Hematopoietic multipotent progenitor cell (in vitro differentiated cells): ENCODE measurements at places on chromosomes 2 and 18.

GRCh38 chr2:77336013-77336412, 186.2 kb downstream of the LRRTM4 start:
- no peak for DNase-seq

DNA sequence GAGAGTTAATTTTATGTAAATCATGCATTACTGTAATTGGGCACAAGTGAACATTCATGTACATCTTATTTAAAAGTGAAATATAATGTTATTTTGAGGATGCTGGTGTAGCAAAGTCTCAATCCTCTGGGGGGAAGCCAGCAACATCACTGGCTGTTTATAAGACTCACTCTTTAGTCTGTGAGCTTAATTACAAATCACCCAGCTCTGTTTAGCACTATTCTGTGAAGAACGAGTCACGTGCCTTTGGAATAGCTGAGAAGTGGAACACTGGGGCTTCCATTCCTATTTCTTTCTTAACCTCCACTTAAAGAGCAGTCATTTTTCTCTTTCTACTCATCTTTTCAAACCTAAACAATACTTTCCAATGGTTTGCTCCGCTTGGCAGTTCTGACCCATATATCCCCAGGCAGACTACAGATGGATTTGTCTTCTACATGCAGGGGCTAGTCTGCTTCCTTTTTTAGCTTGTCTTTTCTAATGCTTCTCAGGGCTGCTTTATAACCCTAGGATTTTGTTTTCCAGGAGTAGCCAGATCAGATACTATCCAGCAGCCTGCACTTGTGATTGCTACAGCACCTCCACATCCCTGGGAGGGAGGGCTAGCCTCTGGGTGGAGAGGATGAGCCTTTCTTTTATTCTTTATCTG, 95.3 kb upstream of the CAVIN2 start:
- no peak for DNase-seq

DNA sequence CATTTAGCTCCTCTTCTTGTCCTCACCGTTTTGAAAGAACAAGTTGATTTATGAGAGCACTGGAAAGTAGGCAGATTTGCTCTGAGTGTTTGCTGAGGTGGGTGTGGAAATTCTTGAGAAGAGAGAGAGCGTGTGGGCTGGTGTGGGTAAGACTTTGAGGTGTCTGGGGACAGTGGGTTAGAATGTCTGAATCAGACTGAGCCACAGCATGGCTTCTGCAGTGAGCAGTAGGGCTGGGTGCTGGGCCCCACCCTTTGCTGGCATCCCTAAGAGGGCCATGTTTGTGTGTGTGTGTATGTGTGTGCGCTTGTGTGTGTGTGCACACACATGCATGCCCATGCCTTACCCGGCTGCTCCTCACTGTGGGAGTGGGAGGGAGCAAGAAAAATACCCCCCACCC, 63.7 kb downstream of the COPS8 start:
- DNase-seq = no peak

DNA sequence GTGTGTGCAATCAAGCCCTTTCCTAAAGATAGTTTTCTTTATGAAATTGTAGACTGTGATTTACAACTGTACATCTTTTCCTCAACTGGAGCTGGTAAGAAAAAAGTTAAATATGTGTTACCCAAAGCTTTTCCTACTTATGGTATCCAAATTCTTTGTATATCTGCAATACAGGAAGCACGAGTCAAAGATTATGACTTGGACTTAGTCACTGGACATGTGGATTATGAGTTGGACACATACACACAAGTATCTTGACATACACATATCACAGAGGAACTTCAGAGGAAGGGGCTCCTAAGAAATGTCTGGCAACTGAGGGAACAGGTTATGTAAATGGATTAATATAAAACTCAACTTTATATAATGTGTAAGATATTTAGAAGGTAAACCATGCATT, 35.2 kb downstream of the PRELID3A start:
- no peak for DNase-seq

- DNase-seq = no peak
These were observed 63.9 kb upstream of the EML6 start for GRCh38 chr2:54659527-54659926.

DNA sequence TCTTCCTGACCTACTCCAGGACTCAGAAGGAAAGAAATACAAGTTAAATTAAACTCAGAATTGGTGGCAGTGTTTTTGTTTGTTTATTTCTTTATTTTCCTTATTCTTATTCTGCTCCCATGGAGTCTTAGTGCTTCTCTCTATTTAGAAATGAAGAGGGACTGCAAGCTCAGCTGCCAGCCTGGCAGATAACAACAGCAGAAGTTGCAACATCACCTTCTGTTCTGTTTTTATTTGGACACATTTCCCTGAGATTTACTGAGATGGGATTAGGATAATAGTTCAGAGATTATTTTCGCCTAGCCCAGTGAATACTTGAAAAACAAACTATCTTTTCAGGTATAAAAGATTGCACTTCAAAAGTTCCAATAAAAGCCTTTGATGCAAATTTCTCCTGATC, 70.4 kb upstream of the DTNA start:
- no peak for DNase-seq

- no peak for DNase-seq
These were observed 129.0 kb upstream of the ACVR2A start for GRCh38 chr2:147715807-147716206.

DNA sequence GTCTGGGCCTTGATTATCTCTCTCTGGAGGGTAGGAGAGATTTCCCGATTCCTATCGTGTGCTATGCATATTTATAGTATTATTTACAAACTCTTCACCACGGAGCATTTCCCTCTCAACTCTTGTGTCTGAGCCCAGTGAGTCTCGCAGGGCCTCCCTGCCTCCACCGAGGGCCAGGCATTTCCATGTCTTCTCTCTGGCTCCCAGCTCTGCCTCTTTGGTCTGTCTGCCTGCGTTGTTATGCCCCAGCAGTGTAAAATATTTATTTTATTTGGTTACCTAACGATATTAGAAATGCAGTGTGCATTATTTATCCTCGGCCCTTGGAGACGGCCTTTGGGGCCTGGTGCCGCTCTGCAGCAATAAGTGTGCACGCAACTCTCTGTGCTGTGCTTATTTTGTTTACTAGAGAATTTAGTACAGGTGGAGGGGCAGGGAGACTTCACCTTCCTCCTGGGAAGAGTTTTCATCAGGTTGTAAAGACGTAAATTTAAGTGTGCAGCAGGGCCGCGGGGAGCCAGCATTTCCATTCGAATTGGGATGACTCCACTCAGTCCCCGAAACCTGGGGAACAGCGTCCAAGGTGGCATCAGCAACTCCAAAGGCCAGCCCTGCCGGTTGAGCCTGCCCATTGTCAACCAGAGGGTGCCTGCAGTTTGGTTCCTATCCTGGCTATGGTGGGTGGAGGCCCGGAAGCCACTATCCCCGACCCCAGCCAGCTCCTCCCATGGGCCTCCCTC, 100.2 kb downstream of the PTGR3 start:
- no peak for DNase-seq

DNA sequence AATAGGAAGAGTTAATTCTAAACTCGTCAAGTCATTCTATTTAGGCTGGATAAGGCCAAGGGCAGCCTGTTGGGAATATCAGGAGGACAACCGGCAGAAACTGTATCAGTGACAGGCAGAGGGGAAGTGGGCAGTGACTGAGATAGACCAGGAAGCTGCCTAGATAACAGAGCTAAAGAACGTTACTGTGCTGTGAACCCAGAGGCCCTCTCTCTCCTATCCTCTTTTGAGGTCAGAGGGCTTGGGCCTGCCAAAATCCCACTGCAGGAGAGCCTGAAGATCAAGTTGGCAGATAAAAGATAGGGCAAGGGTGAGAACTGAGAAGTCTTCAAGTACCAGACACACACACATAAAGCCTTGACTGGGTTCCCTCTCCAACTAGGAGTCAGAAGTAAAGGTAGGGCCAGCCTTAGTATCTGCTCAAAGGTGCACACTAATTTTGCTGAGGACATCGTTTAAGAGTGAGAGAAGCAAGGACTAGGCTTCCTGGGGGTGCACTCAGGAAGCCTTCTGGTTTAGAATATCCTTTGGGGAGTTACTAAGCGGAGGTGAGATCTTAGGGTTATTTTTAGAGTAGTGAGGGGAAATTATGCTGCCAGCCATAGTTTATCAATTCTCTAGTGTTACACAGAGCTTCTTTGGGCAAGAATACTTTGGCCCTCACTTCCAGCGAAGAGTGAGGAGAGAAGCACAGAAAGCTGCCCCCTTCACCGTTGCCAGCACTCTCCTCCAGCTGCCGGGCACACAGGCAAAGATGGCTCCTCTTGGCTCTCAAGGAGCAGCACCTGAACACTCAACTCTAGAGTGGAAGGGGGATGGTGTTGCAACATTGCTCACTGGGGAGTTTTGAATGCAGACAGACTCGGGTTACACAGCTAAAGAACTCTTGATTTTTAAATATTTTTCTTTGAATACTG, 9.8 kb downstream of the CAVIN2 start:
- peak; percentile 35 for DNase-seq

DNA sequence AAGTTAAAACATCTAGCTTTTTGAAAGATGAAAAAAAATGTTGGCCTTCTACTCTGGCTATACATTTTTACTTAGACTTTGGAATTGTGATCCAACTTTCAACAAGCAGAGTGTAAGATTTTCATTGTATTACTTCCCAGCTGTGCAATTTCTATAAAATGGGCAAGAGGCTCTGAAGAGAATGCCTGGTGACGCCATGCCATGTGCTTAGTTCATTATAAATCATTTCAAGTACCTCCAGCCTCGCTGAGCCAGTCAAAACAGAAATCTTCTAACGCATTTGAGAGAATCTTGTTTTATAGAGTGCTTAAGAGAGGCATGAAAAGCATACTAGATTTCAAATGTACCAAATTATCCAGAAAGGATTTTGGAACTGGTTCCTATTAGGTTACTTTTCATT, 10.1 kb upstream of the STK17B start:
- no peak for DNase-seq

GRCh38 chr2:225272173-225272572, 127.3 kb upstream of the NYAP2 start:
- no peak for DNase-seq

DNA sequence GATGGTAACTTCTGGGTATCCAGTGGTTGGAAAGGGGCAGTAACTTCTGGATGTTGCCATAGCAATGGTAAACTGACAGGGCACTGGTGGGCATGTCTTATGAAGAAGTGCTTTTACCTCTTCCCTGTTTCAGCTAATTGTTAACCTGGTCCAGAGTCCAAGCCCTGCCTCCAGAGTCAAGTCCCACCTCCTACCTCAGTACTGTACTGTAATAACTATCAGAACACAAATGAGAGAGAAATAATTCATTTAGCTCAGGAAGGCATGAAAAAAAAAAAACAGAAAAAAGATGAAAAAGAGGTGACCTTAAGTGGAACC, 237.0 kb downstream of the ZNF804A start:
- no peak for DNase-seq

- DNase-seq = no peak
These were observed 9.5 kb upstream of the DUSP2 start for GRCh38 chr2:96154506-96155380.

DNA sequence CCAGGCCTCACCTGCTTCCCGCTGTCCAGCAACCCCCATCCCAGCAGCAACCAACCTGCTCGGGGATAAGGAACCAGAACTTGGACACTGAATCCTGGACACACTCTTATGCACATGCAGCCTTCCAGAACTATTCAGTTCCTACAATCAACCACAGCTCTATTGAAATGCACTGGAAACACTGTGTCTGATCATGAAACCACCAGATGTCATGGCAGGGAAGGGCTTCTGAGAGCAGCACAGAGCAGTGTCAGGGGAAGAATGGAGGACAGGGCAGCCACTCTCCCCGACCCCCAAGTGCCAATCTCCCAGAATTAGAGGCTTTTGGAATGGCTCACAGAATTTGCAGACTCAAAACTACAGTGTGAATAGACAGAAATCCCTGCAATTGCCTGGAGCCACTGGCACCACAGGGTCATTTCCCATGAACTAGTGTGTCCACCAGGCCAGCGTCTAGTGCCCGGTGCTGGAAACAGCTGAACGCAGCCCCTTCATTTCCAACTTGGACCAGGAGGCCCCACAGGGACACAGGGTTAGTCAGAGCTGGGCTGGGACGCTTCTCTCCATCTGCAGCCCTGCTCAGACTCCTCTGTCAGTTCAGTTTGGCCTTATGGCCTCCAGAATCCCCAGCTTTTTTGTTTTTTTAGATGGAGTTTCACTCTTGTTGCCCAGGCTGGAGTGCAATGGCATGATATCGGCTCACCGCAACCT, 25.5 kb downstream of the MRPL35 start:
- DNase-seq = no peak

- no peak for DNase-seq
These were observed 757.7 kb downstream of the EPHA4 start for GRCh38 chr2:220814441-220814840.

GRCh38 chr2:200380091-200380561, 73.6 kb downstream of the SPATS2L start:
- no peak for DNase-seq

DNA sequence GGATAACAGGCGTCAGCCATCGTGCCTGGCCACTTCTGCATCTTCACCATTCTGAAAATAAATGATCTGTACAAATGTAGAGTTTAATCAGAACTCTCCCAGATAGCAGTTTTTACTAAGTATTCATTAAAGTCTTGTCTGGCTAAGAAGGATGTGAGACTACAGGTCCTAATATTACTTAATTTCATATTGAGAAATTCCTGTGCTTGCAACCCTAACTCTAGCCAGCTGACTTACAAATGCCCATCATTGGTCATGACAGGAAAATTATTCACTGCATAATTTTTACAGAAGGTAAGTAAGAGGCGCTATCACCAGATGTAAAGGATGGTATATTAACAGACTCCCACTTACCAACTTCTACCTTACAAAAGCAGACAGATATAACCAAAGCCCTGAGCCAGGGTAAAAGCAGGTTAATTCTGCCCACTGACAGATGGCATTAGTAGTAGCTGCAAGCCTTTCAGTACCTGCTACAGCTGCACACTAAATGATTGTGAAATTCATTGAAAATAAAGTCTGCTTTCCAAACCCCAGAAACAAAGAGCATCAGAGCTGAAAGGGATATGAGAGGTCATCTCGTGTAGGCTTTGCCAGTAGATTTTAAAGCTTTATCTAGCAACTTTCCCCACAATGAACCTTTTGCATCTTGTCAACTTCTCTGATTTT, 271.3 kb upstream of the STON1 start:
- DNase-seq = no peak

GRCh38 chr2:120613742-120614571, 121.7 kb upstream of the GLI2 start:
- no peak for DNase-seq

DNA sequence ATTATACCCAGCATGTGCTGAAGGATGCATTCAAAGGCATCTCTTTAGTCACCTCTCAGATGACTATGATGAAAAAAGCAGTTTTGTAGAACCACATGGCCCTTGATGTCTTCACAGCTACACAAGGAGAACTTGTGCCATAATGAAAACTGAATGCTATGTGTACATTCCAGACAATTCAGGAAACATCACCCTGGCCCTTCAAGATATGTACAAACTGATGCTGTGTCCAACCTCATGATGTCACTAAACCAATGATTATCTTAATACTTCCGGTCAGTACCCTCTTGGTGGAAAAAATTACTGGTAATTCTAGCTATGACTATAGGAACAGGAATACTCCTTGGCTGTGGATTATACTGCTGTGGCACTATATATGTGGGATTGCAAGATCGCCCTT, 20.0 kb downstream of the DUSP11 start:
- DNase-seq = no peak

GRCh38 chr2:84906900-84907714, 1.7 kb downstream of the TMSB10 start:
- DNase-seq = peak; percentile 73

- DNase-seq = no peak
These were observed 66.8 kb downstream of the PDE11A start for GRCh38 chr2:178005756-178006155.
